Renal cortex interstitium (tissue), 15 donors: ENCODE measurements at places on chromosomes 7 and 10.

- no peak for DNase-seq
Measured at GRCh38 chr10:34031400-34031799, 696.9 kb upstream of the NRP1 start.

- peak; percentile 86 for DNase-seq
Measured at GRCh38 chr7:27130540-27131389, at the start of gene HOXA4. Gene HOXA4, minus strand, starts transcription at chr7:27130757. Its CDS starts 24 bp downstream, at chr7:27130733.

DNA sequence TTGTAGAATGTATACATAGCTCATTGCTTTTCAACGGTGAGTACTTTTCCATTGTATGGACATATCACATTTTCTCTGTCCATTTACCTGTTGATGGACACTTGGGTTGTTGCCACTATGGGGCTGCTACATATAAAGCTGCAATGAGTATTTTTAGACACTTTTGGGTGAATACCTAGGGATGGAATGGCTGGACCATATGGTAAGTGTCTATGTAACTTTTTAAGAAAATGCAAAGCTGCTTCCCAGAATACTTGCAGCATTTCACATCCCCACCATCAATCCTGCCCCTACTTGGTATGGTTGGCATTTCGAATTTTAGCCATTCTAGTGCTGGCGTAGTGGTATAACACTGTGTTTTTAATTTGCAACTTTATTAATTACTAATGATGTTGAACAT is 274.6 kb downstream of the TNS3 start:
- no peak for DNase-seq

- no peak for DNase-seq
Measured at GRCh38 chr10:109933984-109934565, 10.8 kb upstream of the XPNPEP1 start.

DNA sequence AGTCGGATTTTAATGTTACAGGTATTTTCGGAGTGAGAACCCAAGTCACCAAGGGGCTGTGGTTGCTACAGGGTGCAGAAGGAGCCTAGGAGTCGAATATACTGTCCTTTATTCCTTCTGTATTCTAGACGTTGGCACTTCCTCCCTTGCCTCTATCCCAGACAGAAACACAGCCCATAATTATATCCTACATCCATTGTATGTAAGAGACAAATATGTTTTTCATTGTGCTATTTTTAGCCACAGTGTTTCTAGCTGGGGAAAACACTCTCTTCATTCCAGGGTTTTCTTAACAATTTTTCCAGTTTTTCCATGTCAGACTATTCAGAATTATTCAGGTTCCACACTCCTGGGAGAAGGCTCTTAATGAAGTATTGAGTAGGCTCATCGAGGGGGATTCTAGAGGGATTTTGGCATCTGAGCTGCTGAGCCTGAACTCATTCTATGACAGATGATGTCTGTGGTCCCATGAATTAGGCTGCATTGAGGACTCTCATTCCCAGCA is 32.6 kb downstream of the KIAA1217 start:
- DNase-seq = no peak

DNA sequence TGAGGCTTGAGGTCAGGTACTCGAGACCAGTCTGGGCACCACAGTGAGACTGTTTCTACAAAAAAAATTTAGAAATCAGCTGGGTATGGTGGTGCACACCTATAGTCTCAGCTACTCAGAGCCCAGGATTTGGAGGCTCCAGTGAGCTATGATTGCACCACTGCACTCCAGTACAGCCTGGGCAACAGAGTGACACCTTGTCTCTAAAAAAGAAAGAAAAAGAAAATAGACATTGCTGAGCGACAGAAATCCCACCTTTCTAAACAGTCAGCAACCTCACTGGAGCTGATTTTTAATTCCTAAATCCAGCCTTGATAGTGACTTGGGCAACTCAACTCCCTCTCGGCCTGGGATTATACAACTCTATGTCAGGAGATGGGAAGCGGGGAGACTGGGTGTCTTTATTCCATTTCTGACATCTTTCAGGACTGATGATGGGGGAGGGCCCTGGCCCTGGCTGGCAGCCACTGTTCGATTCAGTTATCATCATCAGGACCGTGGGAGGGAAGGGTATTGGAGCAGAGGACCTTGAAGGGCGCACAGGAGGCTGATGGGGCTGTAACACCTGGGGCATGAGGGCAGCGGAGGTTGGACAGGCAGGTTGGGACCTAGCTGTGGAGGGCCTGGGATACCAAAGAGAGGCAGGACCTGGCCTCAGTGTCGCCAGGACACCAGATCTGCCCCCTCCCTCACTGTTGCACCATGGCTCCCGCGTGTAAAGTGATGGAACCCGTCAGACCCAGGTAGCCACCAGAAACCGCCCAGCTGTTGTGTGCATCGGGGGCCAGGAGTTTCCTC is 14.7 kb downstream of the HSPB1 start:
- no peak for DNase-seq

- no peak for DNase-seq
Measured at GRCh38 chr10:1611936-1612550, 125.3 kb downstream of the ADARB2 start.

DNA sequence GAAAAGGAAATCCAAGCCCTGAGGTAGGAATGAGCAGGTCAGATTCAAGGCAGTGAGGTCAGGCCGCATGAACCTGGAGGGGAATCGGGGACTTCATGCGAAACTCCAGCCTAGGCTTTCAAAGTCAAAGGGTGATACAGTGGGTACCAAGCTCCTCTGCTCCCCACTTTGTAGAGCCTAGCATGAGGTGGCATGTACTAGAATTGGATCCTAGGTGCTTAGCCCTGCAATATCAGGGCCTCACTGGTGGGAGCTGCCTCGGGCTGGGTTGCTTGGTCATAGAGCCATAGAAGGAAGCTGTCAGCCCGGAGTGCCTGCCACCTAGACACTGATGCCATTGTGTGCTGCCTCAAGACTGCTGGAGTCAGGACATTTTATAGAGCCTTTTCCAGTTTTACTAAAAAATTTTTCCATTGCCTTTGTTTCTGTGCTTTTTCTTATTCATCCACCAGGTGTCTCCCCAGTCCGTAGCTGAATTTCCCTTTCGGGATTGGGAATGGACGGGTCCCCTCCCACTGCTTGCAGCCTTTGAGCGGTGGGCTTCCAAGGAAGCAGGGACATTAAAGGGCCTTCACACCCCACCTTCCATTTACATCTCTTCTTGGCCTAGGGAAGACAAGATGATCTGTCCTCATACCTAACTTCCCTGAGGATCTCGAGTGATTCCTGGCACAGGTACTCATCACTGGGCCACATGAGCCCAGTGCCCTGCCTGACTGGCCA is 5.5 kb upstream of the LZTS2 start:
- no peak for DNase-seq

GRCh38 chr10:42992957-42993390 is 83.9 kb upstream of the RET start:
- no peak for DNase-seq

GRCh38 chr7:20287317-20287716 is 43.4 kb upstream of the ITGB8 start:
- no peak for DNase-seq

- DNase-seq = no peak
Measured at GRCh38 chr7:44112231-44112996, 8.3 kb downstream of the AEBP1 start.

GRCh38 chr10:130493021-130493420 is 356.8 kb downstream of the GLRX3 start:
- DNase-seq = no peak

GRCh38 chr10:43278216-43278615 is 11.4 kb upstream of the RASGEF1A start:
- no peak for DNase-seq

GRCh38 chr7:9029681-9030530 is 596.5 kb downstream of the NXPH1 start:
- no peak for DNase-seq

DNA sequence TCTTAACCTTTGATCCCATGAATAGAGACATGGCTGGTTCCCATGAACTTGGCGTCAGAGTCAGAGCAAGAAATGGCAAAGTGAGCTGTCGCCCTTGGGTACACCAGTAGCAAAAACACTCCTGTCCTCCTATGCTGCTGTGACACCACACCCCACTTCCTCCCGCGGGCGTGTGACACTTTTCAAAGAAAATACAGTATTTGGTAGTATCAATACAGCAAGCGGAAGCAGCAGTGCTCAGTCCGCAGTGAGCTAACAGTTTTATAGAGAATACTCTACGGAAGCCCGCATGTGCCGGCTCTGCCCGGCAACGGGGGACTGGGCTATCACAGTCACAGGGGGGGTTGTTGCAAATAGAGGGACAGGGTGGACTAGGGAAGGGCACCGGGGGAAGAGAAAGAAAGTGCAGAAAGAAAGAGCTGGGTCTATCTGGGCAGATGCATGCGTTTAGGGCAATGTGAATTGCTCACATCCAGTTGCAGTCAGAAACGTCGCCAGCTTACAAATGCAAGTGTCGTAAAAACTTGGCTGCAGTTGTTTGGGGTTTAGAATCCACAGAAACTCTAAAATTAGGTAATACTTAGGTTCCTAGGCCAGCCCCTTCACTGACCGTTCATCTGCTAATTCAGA is 49.8 kb downstream of the PRKCQ start:
- no peak for DNase-seq

- peak; percentile 58 for DNase-seq
Measured at GRCh38 chr10:116098411-116099022, 174.5 kb downstream of the GFRA1 start.

DNA sequence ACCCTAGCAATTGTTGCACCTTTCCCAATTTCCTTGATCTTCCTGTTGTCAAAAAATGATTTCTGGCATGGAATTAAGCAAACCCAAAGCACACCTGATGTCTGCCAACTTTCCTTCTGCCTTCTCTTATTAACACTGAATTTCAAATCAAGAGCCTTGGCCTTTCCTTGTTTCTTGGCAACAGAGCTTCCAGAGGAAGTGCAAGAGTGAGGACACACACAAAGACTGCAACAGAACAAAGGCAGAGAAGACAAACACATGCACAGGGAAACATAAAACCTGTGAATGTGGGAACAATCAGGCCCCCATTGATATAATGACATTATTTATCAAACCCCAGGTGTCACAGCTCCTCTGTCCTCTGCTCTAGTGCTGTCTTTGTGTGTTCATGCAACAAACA is 73.0 kb upstream of the IL6 start:
- DNase-seq = no peak

DNA sequence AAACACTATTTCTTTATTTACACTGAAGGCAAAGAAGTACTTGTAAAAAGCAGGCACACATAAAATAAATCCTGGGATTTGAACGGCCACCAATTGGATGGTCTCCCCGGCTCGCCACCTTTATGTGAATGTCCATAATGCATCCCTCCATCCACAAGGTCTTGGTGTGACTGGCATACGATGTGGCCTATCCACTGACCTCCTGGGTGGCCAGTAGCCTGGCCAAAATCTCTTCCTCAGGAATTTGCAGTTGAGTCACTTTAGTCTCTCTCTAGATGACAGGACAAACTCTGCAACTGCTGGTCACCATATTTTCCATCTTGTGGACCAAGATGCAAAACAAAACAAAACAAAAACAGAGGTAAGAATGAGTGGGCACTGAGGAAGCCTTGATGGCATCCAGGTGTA is 39.1 kb downstream of the CDK1 start:
- no peak for DNase-seq

DNA sequence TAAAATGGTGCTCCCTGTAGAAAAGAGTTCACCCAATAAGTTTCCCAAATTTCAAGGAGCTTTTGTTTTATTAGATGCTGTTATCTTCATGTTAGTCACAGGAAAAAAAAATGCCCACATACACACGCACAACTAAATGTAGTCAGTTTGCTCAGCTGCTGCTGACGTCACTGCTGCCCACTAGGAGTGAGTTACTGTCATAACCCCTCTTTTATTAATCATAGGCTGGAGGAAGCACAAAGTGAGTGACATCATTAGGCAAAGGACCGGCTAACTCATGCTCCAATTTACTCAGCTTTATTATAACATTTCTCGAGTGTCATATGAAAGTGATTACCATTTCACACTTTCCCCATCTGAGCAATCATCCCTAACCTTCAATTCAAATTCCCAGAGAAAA is 6.7 kb upstream of the INHBA start:
- DNase-seq = no peak

DNA sequence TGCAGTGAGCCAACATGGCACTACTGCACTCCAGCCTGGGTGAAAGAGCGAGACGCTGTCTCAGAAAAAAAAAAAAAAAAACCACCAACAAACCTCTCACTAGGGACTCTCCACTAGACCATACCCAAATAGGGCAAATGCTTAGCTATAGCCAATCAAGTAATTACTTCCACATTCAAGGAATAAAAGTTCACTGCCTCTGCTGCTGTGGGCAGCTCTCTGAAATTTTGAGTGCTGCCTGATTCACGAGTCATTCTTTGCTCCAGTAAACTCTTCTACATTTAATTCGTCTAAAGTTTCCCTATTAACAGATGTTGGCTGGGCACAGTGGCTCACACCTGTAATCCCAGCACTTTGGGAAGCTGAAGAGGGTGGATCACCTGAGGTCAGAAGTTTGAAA is 4.7 kb upstream of the NRBF2 start:
- DNase-seq = no peak

- no peak for DNase-seq
Measured at GRCh38 chr10:133161486-133162109, 1.6 kb downstream of the KNDC1 start.

GRCh38 chr10:126163506-126163905 is 224.8 kb downstream of the ADAM12 start:
- DNase-seq = no peak

DNA sequence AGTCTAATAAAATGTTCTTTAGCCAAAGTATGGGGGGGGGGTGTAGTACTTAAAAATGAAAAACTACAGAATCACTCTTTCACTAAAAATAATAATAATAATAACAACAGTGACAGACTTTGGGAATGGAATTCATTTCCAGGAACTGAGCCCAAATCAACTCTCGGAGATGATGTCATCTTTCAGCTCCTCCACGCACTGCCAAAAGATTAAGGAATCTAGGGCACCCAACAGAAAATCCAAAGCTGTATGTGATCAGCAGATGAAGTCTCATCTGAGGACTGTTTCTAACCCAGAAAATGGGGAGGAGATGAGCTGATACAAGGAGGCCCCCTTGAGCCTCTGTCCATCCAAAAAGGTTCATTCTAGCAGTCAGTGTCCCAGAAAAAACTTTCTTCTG is 54.5 kb downstream of the GRB10 start:
- no peak for DNase-seq

GRCh38 chr10:77496941-77497420 is 140.6 kb downstream of the KCNMA1 start:
- DNase-seq = no peak

DNA sequence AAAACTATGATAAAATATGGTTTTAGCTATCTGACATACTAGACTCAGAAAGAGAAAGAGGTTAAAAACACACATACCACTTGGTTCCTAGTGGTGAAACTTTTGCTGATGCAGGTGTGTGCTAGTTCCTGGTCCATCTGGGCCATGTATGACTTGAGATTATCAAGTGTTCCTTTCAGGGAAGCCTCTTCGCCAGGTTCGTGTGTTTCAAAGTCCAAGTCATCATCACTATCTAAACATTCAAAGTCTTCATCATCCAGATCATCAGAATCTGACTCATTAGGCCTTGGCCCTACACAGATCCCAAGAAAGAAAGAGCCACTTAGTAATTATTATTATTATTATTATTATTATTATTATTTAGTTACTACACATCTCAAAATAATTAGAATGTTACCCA is 26.4 kb downstream of the NUDT13 start:
- DNase-seq = no peak
